Globus pallidus (tissue), 1 donor: ENCODE measurements at places on chromosomes 3 and 15.

DNA sequence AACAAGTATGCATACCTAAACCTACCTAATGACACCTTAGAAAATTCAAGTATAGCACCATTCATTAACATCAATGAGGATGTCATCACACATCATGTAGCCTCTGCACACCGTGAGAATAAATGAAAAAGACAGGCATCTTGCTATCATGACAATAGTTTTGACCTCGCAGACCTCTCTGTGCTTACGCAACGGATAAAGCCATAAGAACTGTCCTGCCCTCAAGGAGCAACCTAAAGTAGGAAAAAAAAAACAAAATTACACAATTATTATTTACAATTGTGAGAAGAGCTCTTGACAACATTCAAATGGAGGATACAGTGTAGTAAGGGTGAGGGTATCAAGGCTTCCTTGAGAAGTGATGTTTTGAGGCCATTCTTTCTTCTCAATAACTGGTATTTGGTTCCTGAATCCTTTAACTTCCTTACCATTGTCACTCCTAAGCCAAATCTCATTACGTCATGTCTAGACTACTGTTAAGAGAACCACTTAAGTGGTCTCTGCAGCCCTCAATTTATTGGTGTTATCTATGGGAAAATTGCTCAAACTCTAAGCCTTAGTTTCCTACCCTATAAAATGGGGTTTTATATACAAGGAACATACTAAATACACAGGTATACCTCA, 7.0 kb upstream of the SETD5 start:
- no peak for DNase-seq

GRCh38 chr3:150703299-150703755, 393 bp downstream of the ERICH6 start:
- no peak for DNase-seq

DNA sequence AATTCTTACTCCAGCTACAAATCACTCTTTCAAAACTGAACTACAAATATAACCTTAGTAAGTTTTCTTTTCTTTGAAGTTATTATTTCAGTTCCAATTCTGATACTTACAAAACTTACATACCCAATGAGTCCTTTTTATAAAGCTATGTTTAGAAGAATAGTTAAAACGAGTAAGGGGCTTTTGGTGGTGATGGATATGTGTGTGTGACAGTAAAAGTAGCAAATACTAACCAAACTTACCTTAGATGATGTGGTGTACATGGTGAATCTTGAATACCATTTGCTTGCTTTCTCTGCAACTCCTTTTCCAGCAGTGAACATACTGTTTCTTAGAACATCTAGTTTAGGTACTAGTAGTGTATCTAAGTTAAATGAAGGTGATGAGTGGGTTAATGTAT, 68.4 kb downstream of the SLC24A1 start:
- DNase-seq, result no peak

GRCh38 chr3:172021164-172021563, 18.2 kb upstream of the FNDC3B start:
- no peak for DNase-seq

- DNase-seq, result no peak
Measured at GRCh38 chr15:64699751-64700388, 75.5 kb downstream of the RBPMS2 start.

- DNase-seq, result no peak
Measured at GRCh38 chr15:60095711-60096110, 91.6 kb downstream of the FOXB1 start.
